ENCODE measurements at places on chromosomes 11 and 22.

GRCh38 chr11:100827934-100828661 is 141.0 kb downstream of the ARHGAP42 start:
- DNase-seq = no peak

DNA sequence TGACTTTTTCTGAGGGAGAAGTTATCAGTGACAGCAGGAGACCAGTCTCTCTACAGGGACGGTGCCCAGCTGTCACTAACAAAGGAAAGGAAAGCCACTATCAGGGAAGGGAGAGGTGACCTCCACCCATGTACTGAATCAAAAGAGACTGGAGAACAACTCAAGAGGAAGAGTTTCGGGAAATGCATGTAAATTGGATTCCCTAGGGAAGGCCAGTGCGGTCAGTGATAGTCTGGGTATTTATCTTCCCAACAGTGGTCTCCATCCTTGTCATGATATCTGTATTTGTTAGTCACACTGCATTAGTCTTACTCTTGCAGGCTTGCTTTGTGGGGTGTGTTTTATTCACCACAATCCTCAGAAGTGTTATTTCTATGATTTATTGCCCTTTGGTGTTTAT is 193.4 kb upstream of the KIRREL3 start:
- DNase-seq = no peak

GRCh38 chr11:68149417-68149816 is 28.2 kb upstream of the CHKA start:
- DNase-seq = no peak

- no peak for DNase-seq
These were observed 15.9 kb downstream of the MED15 start for GRCh38 chr22:20523086-20523983.

GRCh38 chr11:112806876-112807275 is 154.3 kb upstream of the NCAM1 start:
- DNase-seq = no peak

- DNase-seq = peak; percentile 45
These were observed 71.6 kb downstream of the LRP5 start for GRCh38 chr11:68383976-68384501.

DNA sequence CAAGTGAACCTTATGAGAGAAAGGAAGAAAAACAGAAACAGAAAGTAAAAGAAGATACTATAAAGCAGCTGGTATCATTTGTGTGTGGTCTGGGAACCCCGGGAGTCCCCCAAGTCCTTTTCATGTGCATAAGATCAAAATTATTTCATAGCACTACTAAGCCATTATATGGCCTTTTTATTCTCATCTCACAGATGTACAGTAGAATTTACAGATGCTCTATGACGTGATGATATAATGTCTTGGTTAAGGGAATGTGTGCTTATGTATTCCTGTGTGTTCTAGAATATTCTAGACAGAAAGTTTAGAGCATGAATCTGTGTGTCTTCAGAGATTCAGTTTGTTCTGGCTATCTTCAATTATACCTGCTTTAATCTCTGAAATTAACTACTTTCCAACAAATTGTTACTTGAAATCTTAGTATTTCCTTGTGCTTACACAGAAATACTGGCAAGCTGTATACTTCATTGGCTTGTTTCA is 8.6 kb upstream of the TPP1 start:
- no peak for DNase-seq

DNA sequence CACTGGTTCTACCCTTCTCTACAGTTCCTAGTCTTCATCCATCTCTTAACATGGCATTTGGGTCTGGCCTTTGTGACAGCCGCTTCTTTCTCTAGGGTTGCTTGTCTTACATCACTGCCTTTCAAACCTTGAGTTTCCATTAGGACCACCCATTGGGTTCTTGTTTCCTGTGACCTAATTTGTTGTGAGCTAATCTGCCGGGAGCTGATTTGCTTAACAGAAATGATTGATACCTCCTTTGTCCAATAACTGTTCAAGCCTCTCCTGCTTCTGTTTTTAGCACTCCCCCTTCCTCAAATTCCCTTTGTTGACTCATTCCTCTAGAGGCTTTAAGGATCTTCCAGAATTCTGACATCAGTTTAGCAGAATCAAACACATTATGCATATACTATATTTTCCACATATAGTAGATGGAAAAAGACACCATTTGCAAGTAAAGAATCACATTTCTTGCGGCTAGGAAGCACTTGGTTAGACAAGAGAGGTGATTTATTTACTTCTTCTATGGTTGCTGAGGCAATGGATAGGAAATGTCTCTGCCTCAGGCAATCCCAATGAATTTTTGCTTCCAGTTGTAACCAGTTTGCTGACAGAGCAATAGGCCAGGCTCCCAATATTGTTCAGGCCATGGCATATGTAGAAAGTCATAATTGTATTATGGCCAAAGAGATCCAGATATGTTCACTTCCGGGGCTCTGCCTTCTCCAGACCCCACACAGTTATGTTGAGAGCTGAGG is 130.7 kb downstream of the SNX19 start:
- no peak for DNase-seq

- no peak for DNase-seq
These were observed 42.4 kb upstream of the API5 start for GRCh38 chr11:43269254-43269918.

- no peak for DNase-seq
These were observed 7.0 kb downstream of the THY1 start for GRCh38 chr11:119415966-119416365.

- DNase-seq = peak; percentile 31
These were observed 39.6 kb downstream of the BCR start for GRCh38 chr22:23219822-23220484.

GRCh38 chr11:117415358-117415896 is 87.8 kb downstream of the CEP164 start:
- DNase-seq = no peak

GRCh38 chr11:32417806-32418205 is 17.5 kb downstream of the WT1 start:
- no peak for DNase-seq

GRCh38 chr11:132318421-132319157 is 948.2 kb downstream of the NTM start:
- DNase-seq = no peak

DNA sequence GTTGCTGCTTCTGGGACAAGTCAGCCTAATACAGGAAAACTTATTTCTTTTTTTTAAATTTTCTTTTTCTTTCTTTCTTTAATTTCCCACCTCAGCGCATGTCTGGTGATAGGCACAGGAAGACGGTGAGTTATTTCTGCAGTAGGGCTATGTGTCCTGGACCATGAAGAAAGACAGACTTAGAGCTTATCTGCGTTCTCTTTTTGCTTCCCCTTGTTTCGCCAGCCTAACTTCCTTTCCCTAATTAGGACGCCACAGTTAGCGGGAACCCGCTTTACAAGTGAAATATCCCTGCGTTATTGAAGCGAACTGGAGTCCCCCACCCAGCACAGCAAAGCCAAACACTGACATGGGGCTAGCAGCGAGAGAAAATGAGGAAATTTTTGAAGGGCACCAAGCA is 8.6 kb downstream of the OR6M1 start:
- DNase-seq = no peak

GRCh38 chr11:107847184-107847583 is 11.4 kb downstream of the SLC35F2 start:
- no peak for DNase-seq

- DNase-seq = no peak
These were observed 1501.4 kb downstream of the TBC1D22A start for GRCh38 chr22:48263791-48264351.

Measured in activated gamma-delta T cell treated with anti-CD3 and anti-CD28 coated beads, Interleukin-2, amount 50 U/mL, for 16 hours (primary cell).